ENCODE measurements at places on chromosomes 1 and 21.

DNA sequence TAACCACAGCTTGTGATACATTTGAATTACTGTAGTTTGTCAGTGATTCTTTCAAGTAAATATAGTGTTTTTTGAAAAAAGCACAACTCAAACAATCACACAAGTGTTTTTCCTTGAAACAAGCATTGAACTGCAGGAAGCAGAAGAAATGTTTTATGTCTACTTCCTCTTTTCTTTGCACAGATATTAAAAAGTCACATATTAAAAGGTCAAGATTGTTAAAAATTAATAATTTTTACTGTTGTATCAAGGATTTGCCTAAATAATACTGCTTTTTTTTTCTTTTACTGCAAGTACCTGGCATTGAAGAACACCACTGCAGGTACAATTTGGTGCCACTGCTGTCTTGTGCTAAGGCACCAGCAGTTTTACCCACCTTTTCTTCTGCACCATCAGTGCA is 214.2 kb upstream of the C1orf105 start:
- no peak for DNase-seq

DNA sequence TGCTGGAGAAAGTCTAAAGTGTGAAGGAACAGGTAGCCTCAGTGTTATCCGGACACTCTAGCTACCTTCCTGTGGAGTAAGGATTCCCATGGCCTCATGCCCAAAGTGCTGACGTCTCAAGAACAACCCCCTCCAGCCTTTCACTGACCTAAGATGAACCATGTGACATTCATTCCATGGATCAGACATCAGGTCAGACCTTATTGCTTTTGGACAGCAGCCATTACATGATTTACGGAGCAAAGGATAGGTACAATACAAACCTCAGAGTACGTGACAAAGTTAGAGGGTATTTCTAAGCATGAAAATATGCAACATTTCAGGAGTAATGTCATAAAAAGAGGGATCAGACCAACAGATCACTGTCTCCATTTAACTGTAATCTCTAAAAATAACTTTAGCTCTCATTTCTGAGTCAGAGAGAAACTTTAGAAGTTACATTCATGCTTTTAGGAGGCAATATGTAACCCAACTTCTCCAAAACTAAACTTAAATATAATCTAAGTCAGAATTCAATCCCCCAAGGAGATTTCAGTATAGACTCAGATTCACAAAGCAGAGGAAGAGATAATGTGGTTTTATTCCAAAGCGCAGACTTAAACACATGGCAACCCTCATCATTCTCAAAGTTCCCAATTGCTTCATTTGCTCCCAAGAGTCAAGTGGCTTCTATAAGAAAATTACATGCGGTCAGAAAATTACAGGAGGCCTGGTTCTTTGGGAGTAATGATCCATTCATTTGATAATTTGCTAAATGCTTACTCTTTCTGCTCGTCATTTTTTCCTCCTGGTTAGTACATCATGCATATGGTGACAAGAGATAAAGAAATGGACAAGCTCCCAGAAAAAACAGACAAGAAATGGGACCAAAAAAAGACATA is 280.4 kb downstream of the SETD4 start:
- DNase-seq: no peak

DNA sequence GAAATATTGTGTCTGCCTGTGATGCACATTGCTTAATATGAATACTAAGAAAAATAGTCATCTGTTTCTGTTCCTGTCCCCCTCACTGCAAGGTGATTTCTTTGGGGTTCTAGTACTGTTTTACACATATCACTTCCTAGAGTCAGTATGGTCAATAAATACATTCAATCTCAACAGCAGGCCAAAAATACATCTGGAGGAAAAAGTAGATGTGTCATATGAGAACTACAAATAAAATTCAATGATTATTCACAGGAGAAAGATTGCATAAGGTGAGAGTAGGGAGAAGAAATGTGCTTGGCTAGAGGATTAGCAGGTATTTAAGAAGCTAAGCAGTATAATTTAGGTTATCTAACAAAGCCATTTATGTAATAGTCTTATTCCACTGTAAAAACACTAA is 45.3 kb upstream of the SAMSN1 start:
- DNase-seq: no peak

GRCh38 chr1:112674986-112675727 is 698 bp downstream of the MOV10 start:
- DNase-seq: no peak

- no peak for DNase-seq
Measured at GRCh38 chr1:183075861-183076260, 52.6 kb downstream of the LAMC1 start.
